ENCODE measurements at places on chromosomes 1 and 21.
A peak's percentile ranks its signal among the peaks of the same experiment; 100 is the strongest.

GRCh38 chr1:212582808-212583615, 25.5 kb upstream of the ATF3 start:
- no peak for DNase-seq

DNA sequence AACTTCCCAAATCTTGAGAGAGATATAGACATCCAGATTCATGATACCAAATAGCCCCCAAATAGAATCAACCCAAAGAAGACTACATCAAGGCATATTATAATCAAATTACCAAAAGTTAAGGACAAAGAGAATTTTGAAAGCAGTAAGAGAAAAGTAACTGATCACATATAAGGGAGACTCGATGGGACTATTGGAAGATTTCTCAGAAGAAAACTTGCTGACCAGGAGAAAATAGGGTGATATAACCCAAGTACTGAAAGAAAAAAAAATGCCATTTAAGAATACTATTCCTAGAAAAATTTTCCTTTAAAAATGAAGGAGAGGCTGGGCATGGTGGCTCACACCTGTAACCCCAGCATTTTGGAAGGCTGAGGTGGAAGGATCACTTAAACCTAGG, 30.5 kb upstream of the WNT2B start:
- DNase-seq: no peak

- DNase-seq: no peak
These were observed 7.2 kb upstream of the BCL10 start for GRCh38 chr1:85283475-85284199.

DNA sequence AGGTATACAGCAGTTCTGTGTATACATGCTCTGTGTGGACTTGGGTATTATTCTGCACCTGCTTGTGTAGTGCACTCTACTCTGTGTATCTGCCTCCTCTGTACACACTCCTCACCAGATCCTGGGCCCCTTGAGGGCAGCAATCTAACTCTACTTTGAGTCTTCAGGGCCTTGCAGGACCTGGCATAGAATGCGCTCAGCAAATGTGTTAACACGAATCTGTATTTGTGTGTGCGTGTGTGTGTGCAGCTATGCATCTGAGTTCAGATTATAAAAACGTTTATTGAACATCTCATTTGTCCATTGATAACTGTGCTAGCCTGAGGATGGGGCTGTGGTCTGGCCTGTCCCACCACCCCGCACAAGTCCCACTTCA, 3.9 kb upstream of the MEF2D start:
- DNase-seq: peak; percentile 55

DNA sequence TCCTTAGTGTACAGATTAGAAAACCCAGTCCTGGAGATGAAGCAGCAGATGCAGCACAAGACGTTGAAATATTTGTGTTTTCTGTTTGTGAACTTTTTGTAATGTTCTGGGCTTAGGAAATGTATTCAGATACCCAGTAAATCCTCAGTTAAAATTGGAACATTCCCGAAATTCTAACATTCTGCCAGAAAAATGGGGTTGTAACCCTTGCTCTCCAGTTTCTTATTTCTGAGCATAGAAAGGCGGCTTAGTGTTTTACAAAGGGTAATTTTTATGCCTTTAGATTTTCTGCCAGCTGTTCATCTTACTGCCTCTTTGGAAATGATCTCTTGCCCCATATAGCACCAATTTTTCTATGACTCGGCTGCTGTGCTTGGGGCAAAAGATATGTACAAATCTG, 20.6 kb downstream of the DDI2 start:
- DNase-seq: no peak

- no peak for DNase-seq
These were observed 129.0 kb downstream of the APP start for GRCh38 chr21:26041431-26042180.

GRCh38 chr1:186474208-186474607, 13.3 kb upstream of the PDC start:
- no peak for DNase-seq

GRCh38 chr1:198680174-198680875, 41.5 kb downstream of the PTPRC start:
- peak; percentile 33 for DNase-seq

- no peak for DNase-seq
These were observed 99.5 kb downstream of the C4BPA start for GRCh38 chr1:207203541-207203940.

DNA sequence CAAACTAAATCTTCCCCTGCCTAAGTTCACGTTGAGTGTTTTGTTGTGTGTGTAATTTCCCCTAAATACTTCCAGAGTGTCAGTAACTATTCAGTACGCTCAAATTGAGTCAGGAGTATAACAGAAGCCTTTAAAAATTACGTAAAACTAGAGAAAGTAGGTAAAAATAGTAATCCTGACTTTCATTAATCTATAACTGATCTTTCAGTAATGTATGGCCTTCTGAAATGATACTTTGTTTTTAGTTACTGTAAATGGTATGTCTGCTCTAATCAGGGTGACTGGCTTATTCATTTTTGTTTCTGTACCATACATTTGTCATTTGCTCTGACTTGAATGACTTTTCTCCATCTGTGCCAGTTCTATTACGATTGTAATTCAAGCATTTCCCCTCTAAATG, 29.4 kb downstream of the MIER1 start:
- no peak for DNase-seq

GRCh38 chr1:15966081-15966955, 9.6 kb downstream of the ZBTB17 start:
- peak; percentile 90 for DNase-seq

DNA sequence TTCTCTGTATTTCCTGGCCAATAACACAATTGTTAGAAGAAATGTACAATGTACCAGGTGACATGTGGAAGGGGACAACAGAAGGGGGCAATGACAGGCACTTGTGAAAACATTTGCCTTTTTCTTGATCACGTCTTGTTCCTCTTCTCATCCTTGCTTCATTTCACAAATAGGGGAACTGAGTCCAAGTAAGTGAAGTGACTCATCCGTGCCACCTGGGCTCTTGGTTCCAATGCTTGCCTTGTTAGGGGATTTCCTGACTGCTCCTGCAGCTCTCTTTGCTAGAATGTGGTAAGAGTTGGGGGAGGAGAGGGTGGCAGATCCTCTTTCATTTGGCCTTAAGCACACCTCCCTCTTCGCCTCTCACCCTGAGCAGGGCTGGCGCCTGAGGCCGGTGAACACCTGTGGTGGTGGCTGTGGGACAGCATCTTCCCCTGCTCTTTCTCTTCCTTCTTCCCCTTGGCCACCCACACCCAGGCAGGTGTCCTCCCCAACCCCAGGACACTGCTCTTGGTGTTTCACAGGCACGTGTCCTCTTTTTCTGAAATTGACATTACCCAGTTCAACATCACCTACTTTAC, 2.2 kb upstream of the RHEX start:
- DNase-seq: peak; percentile 65

DNA sequence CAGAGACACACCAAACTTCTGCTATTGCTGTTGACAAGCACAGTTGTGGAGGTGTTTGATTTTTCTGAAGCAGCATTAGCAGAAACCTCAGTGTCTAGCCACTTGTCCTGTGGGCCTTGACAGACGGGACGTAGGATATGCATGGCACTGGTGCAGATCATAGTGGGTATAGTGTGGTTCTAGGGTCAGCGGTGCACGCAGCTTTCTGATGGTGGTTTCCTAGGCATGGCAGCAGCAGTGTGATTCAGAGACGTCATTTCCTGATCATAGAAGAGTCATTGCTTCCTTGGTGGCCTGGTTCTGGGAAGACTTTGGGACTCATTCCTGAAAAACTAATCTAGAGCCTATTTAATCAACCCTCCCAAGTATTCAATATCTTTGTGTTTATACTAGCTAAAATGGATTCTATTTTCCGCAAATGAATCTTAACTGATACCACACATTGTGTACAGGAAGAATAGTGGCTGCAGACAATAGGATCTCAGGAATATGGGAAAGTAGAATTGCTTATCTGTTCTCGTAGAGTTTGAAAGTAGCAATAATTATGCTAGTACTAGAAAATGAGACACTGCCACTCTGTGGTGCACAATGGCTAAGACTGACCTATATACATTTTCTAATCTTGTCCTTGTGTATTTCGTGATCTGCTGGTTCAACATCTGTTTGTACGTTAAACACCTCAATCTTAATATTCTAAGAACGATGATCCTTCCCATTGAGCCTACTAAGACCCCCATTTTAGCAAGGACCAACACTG, 2.8 kb upstream of the USP1 start:
- no peak for DNase-seq

DNA sequence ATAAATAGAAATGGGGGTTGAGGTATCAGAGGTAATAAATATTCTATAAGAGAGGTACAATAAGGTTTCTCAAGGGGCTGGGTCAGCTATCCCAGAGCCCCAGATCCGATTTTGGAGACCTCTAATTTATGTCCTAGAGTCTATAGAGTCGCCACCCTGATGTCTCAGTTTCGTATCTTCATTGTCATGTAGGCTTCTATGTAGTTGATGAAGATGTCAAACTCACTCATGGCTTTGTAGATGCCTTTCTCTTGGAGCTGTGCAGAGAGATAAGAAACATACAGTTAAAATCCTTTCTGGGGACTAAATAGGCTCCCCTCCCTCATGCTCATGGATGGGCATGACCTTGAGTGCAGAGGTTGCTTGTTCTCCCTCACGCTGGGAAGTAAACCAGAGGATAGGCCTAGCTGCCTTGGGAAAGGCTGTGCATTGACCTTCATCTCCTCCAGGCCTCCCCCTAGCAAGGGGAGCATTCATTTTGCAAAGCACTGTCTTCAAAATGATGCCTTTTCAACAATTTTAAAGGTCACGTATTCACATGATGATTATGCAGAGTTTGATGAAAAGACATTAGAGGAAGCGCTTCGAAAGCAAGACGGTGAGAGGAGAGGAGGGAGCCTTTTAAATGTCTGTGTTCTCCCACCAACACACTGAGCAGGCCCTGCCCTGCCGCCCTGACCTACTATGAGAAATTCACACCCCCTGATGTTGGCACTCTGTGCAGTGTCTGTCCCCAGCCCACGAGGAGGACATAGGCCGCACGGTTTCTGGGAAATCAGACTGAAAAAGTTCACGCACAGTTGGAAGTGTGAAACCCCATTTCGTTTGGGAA, 1.9 kb upstream of the IL19 start:
- DNase-seq: no peak

GRCh38 chr21:35211782-35212181, 162.7 kb upstream of the RUNX1 start:
- no peak for DNase-seq

GRCh38 chr1:233278631-233279030, 16.9 kb downstream of the PCNX2 start:
- no peak for DNase-seq

All from activated CD4-positive, alpha-beta T cell treated with anti-CD3 and anti-CD28 coated beads for 48 hours (primary cell).